ENCODE measurements at places on chromosomes 4 and X.

- no peak for DNase-seq
Measured at GRCh38 chr4:142567620-142568451, 278.3 kb downstream of the INPP4B start.

DNA sequence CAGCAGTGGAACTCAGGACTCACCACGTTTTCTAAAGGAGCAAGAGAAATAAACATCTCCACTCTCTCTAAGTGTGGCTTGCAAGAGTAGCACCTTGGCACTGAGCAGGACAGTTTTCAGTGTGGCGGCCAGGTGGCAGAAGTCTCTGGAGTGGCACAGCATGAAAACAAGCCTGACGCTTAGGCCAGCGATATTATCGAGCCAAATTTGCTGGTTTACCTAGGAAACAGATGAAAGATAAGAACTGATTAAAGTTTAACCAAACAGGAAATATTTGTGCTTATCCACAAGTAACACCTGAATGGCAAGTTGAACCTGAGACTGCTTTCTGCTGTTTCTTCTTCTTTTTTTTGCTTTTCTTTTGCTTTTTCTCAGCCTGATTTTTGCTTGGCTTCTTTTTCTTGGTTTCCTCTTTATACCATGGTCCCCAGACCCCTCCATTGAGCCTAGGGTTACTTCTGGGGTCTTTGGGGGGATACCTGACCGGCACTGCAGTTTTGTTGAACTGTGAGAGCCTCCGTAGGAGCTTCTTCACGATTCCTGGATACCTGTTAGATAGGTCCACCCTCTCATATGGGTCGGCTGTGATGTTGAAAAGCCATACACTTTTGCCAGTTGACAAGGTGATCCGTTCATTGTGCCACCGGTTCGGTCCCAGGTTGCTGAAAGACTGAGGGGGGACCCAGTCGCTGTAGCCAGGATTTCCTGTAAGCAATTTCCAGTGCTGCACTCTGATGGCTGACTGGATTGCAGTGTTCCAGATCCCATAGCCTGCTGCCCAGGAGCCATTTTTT, 77.3 kb downstream of the ARSJ start:
- DNase-seq: no peak

GRCh38 chrX:7334253-7334935, 186.4 kb upstream of the PUDP start:
- no peak for DNase-seq

DNA sequence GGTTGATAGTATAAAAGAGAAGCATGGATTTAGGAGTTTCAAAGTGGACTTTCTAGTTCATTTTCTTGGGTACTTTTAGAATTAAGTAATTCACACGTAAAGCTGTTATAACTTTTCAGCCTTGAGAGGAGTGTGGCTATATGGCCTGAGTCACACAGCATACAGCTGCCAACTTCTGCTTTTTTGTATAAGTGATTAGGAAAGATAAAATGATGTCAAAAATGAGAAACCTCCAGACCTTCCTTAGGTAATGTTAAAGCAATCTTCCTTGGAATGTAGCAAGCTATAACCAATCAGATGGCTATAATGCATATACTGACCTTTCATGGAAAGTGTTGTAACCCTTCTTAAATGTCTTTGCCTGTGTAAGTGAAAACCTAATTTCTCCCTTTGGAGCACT, 39.2 kb downstream of the RAB40AL start:
- DNase-seq: no peak

GRCh38 chr4:101807351-101807750, 16.8 kb downstream of the BANK1 start:
- DNase-seq: no peak

DNA sequence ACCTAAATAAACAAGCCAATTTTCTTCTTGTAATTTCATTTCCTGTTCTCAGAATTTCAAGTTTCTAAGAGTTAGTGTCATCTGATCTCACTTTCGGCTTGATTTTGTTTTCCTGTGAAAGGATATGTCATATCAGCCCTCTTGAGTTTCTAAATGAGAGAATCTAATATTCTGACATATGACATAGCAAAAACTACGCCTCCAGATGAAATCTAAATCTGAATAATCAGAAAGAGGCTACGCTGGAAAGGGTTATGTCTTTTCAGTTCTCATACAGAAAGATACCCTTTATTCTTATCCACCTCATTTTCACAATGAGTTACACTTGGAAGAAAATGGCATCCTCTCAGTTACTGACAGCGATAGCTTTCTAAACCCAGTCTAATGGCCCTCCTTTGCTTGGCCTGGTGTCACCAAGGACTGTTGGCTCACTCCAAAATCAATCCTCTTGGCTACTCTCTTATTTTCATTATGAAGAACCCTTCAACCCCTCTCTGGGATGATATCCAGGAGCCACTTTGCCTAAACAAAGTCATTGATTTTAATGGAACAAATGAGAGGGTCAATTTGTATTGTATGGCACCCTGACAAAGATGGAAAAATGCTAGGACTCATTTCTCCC, 65.6 kb downstream of the ASB9 start:
- no peak for DNase-seq

GRCh38 chrX:5145957-5146356, 1082.7 kb downstream of the NLGN4X start:
- no peak for DNase-seq

DNA sequence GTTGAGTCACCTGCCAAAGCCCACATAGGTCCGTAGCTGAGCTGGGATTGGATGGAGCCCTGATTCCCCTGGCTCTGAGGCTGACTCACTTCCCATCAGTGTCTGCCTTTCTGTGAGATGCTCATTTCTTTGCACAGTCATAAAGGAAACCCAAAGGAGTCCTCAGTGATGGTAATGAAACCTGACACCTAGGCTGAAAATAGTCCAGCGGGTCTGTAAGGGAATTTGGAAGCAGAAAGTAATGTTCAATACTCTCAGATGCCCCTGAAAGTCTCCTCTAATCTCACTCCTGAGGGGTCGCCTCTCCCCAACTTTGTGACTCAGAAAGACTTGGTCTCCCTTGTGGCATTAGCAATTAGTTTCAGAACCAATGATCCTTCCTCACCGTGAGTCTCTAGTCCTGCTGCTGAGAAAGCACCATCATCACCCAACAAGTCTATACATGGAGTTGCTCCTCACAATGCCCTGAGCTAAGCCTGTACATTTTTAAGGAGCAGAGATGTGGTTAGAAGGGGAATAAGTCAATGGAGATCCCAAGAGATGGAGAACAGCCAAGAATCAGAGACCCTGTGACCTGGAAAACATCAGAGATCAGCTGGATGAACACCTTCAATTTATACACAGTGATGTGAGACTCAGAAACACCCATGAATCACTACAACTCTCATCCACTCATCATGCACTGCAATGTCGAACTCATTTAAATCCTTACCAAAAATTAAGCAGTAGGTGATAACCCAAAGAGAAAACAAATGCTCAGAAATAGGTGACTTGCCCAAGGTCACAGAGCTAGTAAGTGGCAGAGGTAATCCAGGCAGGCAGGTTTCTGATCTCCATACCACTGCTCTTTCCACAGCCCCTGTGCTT, 219.0 kb upstream of the CPEB2 start:
- no peak for DNase-seq

- DNase-seq: no peak
Measured at GRCh38 chrX:122579036-122579435, 605.0 kb upstream of the GRIA3 start.

GRCh38 chr4:23993373-23993772, 103.5 kb upstream of the PPARGC1A start:
- no peak for DNase-seq

DNA sequence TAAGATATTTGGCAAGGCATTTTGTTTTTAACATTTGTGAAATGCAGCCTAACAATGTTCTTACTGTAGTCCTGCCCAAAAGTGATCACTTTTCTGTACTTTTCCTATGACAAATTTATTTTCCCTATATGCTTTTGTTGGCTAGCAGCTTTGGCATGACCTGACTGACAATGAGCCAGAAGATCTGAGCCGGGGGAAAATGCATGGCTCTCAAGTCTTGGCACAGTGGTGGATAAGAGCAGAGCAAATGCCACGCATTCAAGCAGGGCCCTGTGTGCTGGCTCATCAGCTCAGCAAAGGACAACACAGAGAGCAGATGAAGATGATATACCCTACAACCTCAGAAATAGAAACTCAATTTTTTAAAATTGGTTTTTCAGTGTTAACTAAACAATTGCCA, 187.3 kb downstream of the ANAPC10 start:
- no peak for DNase-seq

GRCh38 chr4:73445383-73446335, 9.6 kb downstream of the AFP start:
- no peak for DNase-seq

- DNase-seq: no peak
Measured at GRCh38 chr4:69760455-69760854, at the start of gene SULT1B1. SULT1B1 (minus strand) TSS chr4:69760620; CDS start chr4:69755217, 5,403 bp downstream.

- peak; percentile 57 for DNase-seq
Measured at GRCh38 chr4:95095348-95095974, 337.7 kb downstream of the BMPR1B start.

DNA sequence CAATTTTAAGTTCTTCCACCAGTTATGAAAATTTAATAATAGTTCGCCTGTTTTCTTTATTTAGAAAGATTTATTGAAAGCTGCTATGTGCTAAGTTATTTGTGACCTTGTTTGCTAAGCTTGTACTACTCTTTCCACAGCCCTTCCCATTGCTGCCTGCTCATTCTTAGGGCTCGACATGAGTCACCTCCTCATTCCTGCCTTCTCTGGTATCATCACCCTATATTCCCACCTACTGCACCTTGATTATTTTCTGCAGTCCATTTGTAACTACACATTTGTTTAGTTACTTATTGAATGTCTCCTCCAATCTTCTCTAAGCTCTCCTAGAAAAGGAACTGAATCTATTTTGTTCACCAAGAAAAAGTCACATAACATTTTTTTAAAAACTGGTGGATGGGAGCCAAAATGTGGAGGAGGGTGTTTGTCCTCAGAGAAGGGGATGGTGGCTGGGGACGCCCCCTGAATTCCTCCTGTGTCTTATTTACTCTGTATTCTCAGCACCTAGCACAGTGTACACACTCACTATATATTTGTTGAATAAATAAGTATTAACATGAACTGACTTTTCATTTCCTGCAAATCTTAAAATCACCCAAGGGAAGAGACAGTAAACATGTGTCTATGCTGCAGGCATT, 3.7 kb upstream of the RAB9A start:
- no peak for DNase-seq

GRCh38 chrX:109992203-109992602, 10.7 kb upstream of the TMEM164 start:
- DNase-seq: no peak

GRCh38 chr4:140152013-140152703, 1.8 kb downstream of the MAML3 start:
- DNase-seq: no peak

Data from SK-N-DZ (cell line).